ENCODE measurements at places on chromosomes 3 and 15.
A peak's percentile ranks its signal among the peaks of the same experiment; 100 is the strongest.

GRCh38 chr3:133248389-133248788 is 151.5 kb upstream of the BFSP2 start:
- no peak for DNase-seq

- DNase-seq, result no peak
Measured at GRCh38 chr15:49122541-49123062, 32.8 kb downstream of the COPS2 start.

DNA sequence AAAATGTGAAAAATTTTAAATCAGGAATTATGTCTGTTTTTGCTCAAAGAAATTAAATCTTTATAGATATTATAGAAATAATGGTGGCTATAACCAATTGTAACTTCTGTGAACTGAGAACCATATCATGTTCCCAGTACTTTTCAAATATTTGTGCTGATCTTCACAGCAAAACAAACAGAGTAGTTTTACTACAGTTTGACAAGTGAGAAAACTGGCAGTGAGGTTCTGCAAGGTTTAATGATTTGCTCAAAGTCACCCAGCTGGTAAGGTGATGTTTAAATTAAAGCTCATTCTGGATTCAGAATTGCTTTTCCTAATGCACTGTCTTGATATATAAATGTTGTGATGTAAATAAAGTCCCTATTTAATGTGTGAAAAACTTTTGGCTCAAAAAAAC is 22.0 kb upstream of the SPTSSB start:
- no peak for DNase-seq

DNA sequence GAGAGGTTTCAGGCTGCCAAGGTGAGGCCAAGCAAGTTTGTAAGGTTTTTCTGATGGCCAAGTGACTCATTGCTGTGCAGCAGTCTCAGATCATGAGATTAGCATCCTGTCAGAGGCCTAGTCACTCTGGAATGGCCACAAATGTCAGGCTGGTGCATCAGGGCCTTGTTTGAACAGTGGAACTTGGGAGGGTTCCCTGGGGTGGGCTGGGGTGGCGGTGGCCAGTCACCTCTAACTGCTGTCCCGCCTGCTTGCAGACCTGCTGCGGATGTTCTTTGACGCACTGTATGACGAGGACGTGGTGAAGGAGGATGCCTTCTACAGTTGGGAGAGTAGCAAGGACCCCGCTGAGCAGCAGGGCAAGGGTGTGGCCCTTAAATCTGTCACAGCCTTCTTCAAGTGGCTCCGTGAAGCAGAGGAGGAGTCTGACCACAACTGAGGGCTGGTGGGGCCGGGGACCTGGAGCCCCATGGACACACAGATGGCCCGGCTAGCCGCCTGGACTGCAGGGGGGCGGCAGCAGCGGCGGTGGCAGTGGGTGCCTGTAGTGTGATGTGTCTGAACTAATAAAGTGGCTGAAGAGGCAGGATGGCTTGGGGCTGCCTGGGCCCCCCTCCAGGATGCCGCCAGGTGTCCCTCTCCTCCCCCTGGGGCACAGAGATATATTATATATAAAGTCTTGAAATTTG is 2.8 kb upstream of the FAM131A start:
- DNase-seq, result peak; percentile 63

DNA sequence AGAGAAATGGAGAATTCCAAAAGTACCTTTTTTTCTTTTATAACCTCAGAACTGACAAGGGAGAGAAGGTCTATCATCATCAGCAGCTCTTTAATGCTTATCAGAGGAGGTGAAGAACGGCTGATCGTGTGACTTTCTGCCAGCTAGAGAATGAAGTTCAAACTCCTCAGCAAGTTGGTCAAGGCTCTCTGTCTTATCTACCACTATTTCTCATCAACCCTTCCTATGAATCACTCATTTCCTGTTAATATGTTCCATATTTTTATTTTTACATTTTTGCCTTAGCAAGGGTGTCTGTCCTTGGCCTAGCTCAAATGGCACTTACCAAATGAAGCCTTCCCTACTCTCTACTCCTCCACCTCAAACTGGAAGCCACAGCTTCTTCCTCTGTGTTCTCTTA is 73.1 kb upstream of the TSPAN3 start:
- peak; percentile 39 for DNase-seq

DNA sequence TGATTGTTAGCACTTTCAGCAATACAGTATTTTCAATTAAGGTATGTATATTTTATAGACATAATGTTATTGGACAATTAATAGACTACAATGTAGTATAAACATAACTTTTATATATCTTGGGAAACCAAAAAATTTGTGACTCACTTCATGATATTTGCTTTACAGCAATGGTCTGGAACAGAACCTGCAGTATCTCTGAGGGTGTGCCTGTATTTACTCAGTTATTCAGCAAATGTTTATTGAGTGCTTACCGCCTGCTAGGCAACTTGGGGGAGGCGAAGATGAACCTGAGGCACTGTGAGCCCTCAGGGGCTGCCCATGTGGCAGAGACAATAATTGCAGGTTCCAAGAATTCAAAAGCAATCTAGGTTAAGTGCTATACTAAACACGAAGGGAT is 144.8 kb downstream of the GABRB3 start:
- no peak for DNase-seq

- DNase-seq, result no peak
Measured at GRCh38 chr15:89649716-89650115, 5.6 kb downstream of the KIF7 start.

DNA sequence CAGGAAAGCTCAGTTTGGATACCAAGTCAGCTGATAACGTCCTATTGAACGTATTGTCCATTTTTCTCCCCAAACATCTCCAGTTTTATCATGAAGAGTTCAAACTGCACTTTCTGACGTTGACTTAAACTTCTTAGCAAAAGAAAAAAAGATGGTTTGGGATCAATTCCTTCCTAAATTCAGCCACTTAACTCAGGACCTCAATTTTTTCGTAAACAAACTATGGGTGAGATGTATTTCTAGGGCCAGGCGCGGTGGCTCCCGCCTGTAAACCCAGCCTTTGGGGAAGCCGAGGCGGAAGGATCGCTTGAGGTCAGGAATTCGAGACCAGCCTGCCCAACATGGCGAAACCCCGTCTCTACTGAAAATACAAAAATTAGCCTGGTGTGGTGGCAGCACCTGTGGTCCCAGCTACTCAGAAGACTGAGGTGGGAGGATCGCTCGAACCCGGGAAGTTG is 464 bp upstream of the MRPS25 start:
- DNase-seq, result no peak

DNA sequence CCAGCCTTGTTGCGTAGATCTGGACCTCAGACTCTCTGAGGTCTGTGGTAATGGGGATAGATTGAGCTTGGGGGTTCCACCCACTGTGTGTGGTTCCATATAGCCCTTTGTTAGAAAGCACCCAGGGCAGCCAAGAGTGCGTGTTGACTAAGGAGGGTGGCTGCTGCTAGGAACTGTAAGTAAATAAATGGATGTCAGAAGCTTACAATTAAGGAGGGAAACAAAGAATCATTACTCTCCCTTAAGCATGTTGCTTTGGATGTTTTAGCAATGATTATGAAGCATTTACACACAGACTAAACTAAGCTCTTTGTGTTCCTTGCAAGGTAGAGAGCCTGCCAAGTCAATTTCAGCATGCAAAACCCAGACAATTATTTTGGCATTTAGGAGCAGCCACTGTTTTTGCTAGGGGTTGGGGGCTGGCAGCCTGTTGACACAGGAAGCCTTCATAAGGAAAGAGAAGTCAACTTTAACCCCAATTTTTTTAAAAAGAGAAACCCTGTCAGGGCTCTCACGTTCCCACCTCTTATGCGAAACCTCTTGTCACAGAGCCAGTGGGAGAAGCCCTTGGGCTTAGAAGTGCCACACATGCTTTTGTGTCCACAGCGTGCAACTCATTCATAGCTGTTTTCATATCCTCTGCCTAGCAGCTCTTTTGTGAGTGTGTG is 127.8 kb downstream of the CMSS1 start:
- DNase-seq, result peak; percentile 31

DNA sequence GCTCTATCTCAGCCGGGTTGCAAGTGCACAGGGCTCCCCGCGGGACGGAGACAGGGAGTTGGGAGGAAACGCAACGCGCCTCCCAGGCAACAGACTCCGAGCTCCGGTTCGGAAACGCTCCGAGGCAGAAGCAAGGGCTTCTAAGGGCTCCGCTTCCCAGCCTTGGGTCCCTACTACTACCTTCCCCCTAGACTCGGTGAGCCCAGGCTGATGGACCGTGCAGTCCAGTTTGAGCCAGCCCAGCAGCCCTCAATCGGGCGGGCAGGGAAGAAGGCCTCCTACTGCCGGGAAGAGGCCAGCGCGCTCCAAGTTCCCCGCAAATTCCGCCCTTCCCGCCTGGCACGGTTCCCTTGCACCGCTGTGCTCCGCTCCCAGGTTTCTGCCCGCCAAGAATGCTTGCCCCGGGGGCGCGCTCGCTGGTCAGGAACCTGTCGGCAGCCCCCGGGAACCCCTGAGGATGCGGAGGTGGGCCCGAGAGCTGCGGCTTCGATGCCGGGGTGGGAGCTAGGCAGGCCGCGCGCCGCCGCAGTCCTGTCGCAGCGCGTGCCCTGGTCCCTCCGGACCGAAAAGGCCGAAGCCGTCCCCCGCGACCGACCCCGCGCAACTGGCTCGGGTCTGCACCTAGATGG is 728 bp downstream of the TRANK1 start:
- peak; percentile 75 for DNase-seq

GRCh38 chr15:97521381-97522285 is 438.9 kb upstream of the ARRDC4 start:
- no peak for DNase-seq

- no peak for DNase-seq
Measured at GRCh38 chr15:90718232-90718631, 1.1 kb downstream of the BLM start.

DNA sequence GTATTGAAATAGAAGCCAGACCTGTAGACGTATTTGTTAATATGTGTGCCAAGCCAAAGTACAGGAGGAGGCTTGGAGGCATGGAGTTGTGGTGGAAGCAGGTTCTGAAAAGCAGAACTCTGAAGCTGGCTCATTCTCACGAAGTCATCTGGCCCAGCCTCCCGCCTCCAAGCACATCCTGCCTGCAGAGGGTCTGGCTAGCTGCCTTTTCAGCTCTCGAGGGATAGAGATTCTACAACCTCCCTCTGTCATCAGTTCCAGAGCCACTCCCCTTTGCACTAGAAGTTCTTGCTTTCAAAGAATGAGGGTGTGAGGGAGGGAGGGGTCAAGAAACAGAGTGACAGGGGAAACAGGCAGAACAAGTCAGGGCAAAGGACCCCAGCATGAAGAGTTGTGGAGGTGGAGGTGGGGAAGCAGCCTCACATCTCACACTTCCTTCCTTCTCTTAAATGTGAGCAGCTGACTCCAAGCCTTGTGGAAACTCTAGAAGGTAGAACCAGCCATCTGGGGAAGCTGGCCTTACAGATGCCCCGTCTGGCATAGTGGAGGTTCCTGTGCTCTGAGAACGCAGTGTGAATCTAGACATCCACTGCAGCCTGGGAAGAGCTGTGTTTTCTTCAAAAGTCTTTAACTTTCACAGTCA is 95.3 kb downstream of the SLC49A4 start:
- peak; percentile 77 for DNase-seq

GRCh38 chr15:27495963-27496459 is 525.0 kb downstream of the GABRG3 start:
- DNase-seq, result no peak

GRCh38 chr15:49063402-49064280 is 17.4 kb upstream of the SECISBP2L start:
- DNase-seq, result no peak

DNA sequence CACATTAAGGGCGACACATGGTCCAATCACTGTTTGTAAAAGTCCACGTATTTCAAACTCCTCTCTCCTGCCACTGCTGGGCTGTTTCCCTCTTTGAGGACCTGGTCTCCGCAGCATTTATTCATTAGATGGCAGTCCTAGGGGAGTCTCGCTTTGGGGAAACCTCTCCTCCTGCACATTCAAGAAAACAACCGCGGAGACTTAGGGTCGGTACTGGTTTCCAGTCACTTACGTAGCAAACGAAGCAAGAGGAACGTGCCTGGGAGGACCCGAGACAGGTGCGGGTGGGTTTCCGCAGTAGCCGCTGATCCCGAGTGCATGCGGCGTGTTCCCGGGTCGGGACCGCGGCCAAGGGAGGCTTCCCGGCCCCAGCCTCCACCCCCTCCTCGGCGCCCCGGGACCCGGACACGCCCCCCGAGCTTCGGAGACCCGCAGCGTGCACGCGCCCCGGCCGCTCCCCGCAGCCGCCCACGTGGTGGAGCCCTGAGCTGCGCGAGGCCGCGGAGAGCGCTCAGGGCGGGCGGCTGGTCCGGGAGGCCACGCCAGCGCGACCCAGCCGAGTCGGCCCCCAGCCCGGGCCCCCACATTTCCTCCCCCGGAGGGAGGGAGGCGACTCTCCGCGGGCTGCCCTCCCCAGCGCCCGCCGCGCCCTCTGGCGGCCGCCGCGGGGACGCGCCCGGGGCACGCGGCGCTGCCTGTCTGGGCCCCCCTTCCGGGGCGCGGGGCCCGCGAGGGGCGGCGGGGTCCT is 1.1 kb upstream of the IGF1R start:
- DNase-seq, result peak; percentile 52

GRCh38 chr3:171876680-171877147 is 33.6 kb downstream of the TMEM212 start:
- peak; percentile 72 for DNase-seq

- peak; percentile 39 for DNase-seq
Measured at GRCh38 chr3:129605922-129606635, 397 bp downstream of the PLXND1 start.

- DNase-seq, result peak; percentile 4
Measured at GRCh38 chr3:100875239-100875638, 118.0 kb downstream of the ABI3BP start.

- no peak for DNase-seq
Measured at GRCh38 chr3:154144825-154145465, 23.8 kb downstream of the ARHGEF26 start.

DNA sequence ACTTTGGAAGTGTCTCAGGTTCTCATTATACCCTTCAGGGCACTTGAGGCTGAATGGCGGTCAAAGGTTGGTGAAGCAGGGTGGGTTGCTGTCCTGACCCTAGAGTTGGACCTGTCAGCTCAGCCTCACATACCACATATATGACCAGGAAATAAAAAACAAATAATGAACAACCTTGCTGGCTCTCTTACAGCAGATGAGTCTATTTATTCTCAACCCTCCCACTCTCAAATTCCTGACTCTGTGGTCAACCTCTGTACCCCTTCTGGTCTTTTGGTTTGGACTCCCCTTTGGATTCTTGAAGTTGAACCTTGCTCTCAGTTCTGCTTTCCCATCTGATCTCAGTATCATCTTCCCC is 16.9 kb downstream of the PPP2R3A start:
- no peak for DNase-seq

- DNase-seq, result no peak
Measured at GRCh38 chr3:50665081-50665840, 9.5 kb upstream of the DOCK3 start.

- no peak for DNase-seq
Measured at GRCh38 chr15:100348578-100348977, 6.8 kb upstream of the ADAMTS17 start.

DNA sequence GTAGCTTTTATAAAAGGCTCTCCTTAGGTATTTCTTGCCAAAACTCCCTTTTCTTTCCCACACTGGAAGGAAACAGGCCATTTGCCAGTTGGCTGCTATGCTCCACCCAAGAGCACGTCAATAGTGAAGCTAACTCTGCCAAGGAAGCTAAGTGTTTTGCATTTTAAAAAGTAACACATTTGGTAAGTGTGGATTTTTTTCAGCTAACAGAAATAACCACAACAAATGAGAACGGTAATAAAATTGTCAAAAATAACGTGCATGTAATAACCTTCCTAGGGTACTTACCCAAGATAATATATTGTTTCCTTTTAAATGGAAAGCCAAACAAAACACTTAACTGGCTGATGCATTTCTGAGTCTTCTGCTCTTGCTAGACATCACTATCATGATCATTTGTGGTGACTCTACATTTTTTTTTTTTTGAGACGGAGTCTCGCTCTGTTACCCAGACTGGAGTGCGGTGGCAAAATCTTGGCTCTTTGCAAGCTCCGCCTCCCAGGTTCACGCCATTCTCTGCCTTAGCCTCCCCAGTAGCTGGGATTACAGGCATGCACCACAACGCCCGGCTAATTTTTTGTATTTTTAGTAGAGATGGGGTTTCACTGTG is 4.6 kb downstream of the DPP8 start:
- peak; percentile 66 for DNase-seq

Data from AG08395 (cell line).